ENCODE measurements at places on chromosomes 4 and X. TPM values are rescaled to one million over a fixed set of nuclear protein-coding genes. Genes with fewer than 3 reads are reported as not detected.

DNA sequence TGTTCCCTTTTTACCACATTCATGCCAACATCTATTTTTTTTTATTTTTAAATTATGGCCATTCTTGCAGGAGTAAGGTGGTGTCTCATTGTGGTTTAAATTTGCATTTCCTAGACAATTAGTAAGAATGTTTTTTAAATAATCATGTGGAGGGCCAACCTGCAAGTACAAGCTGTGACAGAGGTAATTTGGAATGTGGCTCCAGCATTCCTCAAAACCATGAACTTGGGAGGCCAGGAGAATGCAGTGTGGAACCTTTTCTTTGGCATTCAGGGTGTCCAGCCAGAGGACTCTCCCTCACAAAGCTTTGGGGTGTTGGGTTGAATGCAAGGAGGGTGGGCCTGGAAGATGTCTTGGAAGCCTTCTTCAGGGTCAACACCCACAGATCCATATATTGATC is 7.3 kb upstream of the TMEM185A start:
- no peaks in the 10 kb centered on the region for H3K27me3 ChIP-seq
- no peaks in the 10 kb centered on the region for H3K36me3 ChIP-seq
- no peak for DNase-seq
- no peak overlapping the region for H3K27ac ChIP-seq
- no peaks in the 10 kb centered on the region for H3K4me1 ChIP-seq

DNA sequence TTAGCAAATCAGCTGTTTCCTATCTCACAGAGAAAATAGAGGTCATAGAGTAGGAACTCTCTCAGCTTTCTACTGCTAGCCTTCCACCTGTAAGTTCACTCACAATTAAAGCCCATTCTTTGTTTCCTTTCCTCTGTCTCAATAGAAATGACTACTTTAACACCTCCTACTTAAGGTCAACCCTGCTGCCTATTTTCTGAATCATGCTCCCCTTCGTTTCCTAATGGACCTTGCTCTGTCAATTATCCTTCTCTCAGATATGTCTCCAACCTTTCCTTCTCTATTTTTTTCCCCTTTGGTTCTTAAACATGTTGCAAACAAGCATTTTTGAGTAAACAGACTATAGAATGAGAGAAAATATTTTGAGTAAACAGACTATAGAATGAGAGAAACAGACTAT is 5.1 kb upstream of the PAQR3 start:
- H3K4me1 ChIP-seq, result no peaks in the 10 kb centered on the region
- no peak for DNase-seq
- no peaks in the 10 kb centered on the region for H3K27me3 ChIP-seq
- no peaks in the 10 kb centered on the region for H3K36me3 ChIP-seq
- H3K27ac ChIP-seq, result no peak overlapping the region

DNA sequence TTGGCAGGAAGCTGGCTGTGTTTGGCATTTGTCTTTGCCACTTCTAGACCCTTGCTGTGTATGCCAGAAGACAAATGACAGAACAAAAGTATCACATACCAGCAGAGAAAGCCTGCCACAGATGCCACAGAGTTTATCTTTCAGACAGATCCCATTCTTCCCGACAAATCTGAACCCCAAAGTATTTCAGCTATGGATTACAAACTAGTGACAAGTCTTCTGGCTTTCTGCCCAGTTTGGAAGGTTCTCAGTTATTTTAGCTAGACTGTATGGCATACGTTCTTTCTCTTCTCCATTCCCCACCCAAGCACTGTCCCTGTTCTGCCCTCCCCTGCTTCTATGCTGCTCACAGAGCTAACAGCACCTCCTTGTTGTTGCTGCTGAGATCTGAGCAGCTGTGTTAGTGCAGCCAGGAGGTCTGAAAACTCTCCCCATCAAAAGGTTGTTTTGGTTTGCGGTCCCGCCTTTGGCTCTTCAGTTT is 236.7 kb downstream of the FRAS1 start:
- H3K27ac ChIP-seq, result no peak overlapping the region
- H3K36me3 ChIP-seq, result no peaks in the 10 kb centered on the region
- no peaks in the 10 kb centered on the region for H3K27me3 ChIP-seq
- no peak for DNase-seq
- no peaks in the 10 kb centered on the region for H3K4me1 ChIP-seq

GRCh38 chrX:1481636-1482529 is 29.2 kb upstream of the ASMTL start:
- H3K4me1 ChIP-seq, result no peaks in the 10 kb centered on the region
- peak; percentile 64 for DNase-seq
- no peak overlapping the region for H3K4me3 ChIP-seq
- no peaks in the 10 kb centered on the region for H3K36me3 ChIP-seq
- H3K27ac ChIP-seq, result no peak overlapping the region

DNA sequence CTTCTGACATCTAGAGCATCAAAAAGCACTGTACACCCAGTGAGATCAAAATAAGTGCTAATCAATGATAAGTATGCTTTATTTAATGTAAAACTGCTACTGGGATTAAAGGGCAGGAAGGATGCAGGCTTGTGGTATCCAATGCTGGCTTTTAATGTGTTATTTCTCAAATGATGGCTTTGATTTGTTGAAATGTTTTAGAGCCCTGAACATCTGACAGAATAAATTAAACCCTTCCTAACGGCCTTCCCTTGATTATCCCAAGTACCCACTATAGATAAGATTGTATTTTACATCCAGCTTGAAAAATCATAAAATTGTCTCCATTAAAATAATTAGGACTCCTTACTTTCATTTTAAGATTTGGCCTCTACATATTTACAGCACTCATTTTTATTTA is 382.9 kb downstream of the HNRNPD start:
- DNase-seq, result no peak
- H3K4me1 ChIP-seq, result no peaks in the 10 kb centered on the region
- no peaks in the 10 kb centered on the region for H3K36me3 ChIP-seq

DNA sequence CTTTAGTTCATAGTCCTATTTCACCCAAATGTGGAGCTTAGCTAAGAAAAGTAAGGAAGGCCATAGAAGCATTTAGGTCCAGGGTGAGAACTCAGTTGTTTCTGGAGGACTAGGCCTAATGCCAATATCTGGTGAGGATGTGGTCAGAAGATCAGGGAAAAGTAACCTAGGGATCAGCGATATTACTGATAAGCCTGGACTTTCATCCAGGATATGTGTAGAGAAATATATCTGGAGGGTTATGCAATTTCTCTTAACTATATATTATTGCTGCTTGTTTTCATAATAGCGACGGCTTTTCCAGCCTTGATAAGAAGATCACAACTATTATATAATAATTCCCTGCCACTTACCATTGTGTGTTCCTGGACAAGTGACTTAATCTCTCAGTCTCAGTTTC is 81.1 kb downstream of the FRAS1 start:
- no peak overlapping the region for H3K27ac ChIP-seq
- no peak overlapping the region for H3K4me3 ChIP-seq
- no peaks in the 10 kb centered on the region for H3K27me3 ChIP-seq
- H3K4me1 ChIP-seq, result no peaks in the 10 kb centered on the region

The MAPK10 gene
- 64.6 TPM for total RNA-seq

The PCSK1N gene
- total RNA-seq, result 82.8 TPM

The NKAP gene
- 16.3 TPM for total RNA-seq

The USP26 gene
- 1.9 TPM for total RNA-seq

Data from testis (tissue), 5 donors.